ENCODE measurements at places on chromosomes 6 and 20. TPM values are rescaled to one million over a fixed set of nuclear protein-coding genes. Genes with fewer than 3 reads are reported as not detected.
A peak's percentile ranks its signal among the peaks of the same experiment; 100 is the strongest.

DNA sequence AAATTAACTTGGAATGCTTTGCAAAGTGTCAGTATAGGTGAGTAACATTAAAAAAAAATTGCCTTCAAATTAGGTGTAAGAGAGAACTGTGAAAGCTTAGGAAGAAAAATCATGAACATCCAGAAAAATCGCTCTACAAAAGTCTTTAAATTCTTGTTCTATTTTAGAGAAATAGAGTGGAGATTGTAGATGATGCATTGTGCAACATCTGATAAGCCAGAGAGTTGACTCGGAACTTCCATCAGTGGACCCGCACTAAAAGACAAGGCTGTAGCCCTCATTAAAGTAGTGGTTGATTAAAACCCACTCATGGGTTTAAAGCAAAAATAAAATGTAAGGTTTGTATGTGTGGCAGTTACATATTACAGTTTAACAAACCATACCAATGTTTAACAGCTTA is 35.8 kb downstream of the MAP3K4 start:
- no peaks in the 10 kb centered on the region for H3K27me3 ChIP-seq
- H3K27ac ChIP-seq, result no peak overlapping the region
- no peak overlapping the region for H3K4me3 ChIP-seq
- H3K4me1 ChIP-seq, result peaks cover 13% of the 10 kb centered on the region

- H3K4me3 ChIP-seq, result peak overlapping the region; percentile 32
- DNase-seq, result peak; percentile 84
- peaks cover 52% of the 10 kb centered on the region for H3K4me1 ChIP-seq
- H3K27ac ChIP-seq, result peak overlapping the region; percentile 66
- H3K36me3 ChIP-seq, result no peaks in the 10 kb centered on the region
- peaks cover 86% of the 10 kb centered on the region for H3K27me3 ChIP-seq
Measured at GRCh38 chr6:5995949-5996713, 10.6 kb downstream of the NRN1 start.

DNA sequence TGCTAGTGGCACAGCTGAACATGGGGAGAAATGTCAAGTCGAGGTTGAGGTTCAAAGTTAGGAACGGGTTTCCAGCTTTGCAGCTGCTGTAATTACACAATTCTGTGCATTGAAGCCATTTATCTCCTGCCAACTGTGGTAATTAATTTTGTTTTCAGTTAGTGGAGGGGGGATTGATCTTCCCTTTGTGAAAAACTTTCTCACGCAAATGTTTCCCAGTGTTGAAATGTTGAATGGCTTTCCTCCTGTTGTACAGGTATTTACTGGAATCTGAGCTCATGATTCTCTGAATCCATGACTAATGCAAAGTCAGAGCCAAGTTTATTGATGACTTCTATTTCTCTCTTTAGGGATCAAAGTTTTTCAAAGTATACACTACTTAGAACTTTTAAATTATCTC is 198.4 kb upstream of the SLC35B3 start:
- H3K4me3 ChIP-seq, result no peak overlapping the region
- DNase-seq, result no peak

GRCh38 chr6:139262519-139263300 is 29.1 kb downstream of the TXLNB start:
- no peaks in the 10 kb centered on the region for H3K36me3 ChIP-seq
- H3K4me1 ChIP-seq, result peaks cover 2% of the 10 kb centered on the region
- no peak for DNase-seq
- no peaks in the 10 kb centered on the region for H3K27me3 ChIP-seq
- no peak overlapping the region for H3K27ac ChIP-seq

DNA sequence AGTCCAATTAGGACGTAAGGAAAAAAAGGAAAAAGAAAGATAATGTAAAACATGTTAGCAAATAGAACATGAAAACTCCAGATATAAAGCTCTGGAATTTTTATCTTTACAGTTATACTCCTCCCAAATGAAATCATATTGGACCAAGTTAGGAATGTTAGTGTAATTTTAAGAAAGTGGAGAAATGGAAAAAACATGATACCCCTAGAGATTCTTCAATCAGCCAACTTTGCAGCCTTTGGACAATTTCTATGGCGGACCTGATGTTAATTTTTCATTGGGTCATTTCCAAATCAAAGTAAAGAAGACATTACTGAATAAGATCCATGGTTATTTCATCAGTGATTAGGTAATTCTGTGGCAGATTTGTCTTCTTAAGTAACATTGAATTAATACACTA is 748.7 kb downstream of the RFPL4B start:
- no peaks in the 10 kb centered on the region for H3K27me3 ChIP-seq
- H3K4me1 ChIP-seq, result no peaks in the 10 kb centered on the region
- DNase-seq, result no peak
- no peak overlapping the region for H3K27ac ChIP-seq
- H3K36me3 ChIP-seq, result no peaks in the 10 kb centered on the region
- no peak overlapping the region for H3K4me3 ChIP-seq

The TCP11 gene
- total RNA-seq, result not detected

DNA sequence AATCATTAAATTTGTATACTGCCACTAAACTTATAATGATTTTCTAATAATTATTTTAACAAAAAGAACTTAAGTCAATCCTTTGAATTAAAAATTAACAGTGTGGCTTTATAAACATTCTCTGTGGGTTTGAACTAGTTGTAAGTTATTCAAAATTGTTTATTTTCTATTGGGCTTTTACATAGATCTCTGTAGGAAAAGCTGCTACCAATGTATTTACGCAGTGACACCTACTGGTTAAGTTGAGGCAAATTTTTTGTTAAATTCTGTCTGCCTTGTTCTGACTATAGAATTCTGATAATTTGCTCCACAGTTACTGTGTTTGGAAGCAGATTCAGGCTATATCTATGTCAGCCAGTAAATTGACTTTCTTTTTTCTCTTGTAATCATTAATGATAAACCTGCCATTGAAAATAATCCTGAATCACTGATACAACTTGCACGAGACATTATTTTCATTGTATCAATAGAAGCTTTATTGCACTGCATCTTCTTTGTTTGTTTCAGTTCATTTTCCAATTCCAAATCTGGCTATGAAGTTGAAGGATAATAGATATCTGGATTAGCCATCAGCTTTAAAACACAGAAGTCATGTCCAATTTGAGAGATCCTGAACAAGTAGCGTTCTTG is 66.0 kb upstream of the UTRN start:
- no peaks in the 10 kb centered on the region for H3K27me3 ChIP-seq
- no peak for DNase-seq
- H3K27ac ChIP-seq, result no peak overlapping the region

GRCh38 chr6:157203764-157204163 is 119.6 kb downstream of the TMEM242 start:
- no peak for DNase-seq
- H3K4me1 ChIP-seq, result peaks cover 5% of the 10 kb centered on the region
- peaks cover 98% of the 10 kb centered on the region for H3K36me3 ChIP-seq
- no peak overlapping the region for H3K27ac ChIP-seq

DNA sequence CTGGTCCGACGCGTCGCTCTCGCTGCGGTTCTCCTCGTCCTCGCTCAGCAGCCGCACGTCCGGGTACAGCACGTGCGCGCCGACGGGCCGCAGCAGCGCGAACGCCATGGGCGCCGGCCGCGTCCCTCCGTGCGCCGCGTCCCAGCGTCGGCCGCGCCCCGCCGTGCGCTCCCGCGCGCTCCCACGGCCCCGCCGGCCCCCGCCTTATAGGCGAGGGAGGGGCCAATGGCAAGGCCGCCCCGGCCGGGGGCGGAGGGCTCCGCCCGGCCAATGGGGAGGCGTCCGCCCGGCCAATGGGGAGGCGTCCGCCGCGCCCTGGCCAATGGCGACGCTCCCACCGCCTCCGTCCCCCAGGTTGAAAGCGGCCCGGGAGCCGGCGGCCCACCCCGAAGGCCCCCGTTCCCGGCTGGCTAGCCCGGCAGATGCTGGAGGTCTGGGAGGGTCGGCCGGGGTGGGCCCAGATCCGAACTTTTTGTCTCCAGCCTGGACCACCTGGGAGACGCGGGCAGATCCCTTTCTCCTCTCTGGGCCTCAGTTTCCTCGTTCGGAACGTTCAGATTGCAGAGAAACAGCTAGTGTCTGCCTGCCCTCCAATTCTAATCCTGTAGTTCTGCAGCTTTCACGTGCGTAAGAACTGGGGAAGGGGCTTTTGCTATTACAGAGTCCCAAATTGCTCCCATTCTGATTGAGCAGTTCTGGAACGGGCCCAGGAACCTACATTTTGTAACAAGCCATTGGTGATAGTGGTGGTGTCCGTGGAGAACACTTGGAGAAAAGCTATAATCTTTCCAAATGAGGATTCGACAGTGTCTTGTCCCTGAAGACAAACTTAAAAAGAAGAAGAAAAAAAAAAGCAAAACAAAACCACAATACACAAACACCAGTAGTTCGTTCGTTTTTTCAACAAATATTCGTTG is at the start of gene TCF15:
Gene TCF15 (minus strand): TSS at position 180 of the 917 bp plus-strand sequence. CDS start 72 bp downstream, at position 108.
- DNase-seq, result peak; percentile 67
- peaks cover 23% of the 10 kb centered on the region for H3K4me1 ChIP-seq
- peaks cover 8% of the 10 kb centered on the region for H3K36me3 ChIP-seq
- H3K27me3 ChIP-seq, result peaks cover 3% of the 10 kb centered on the region

DNA sequence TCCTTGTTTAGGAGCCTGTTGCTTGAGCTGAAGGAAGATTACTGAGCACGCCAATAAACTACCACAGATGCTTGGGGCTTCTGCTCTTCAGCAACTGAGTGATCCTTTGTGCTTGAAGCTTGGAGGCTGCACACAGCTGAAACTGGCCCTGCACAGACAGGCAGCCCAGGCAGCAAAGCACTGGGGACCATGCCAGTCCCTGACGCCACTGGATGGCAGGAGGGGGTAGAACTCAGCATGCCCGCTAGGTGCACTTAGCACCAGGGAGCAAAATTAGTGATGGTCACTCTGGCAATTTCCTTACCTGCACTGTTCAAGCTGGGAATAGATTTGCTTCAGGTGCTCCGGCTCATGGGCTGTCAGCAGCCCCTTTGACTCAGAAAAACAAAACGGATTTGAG is 91.5 kb downstream of the FAM50B start:
- H3K4me1 ChIP-seq, result peaks cover 4% of the 10 kb centered on the region
- H3K4me3 ChIP-seq, result no peak overlapping the region
- no peak overlapping the region for H3K27ac ChIP-seq
- H3K27me3 ChIP-seq, result no peaks in the 10 kb centered on the region
- DNase-seq, result no peak
- no peaks in the 10 kb centered on the region for H3K36me3 ChIP-seq

- no peak overlapping the region for H3K27ac ChIP-seq
- H3K4me3 ChIP-seq, result no peak overlapping the region
- H3K27me3 ChIP-seq, result no peaks in the 10 kb centered on the region
- no peaks in the 10 kb centered on the region for H3K4me1 ChIP-seq
- no peaks in the 10 kb centered on the region for H3K36me3 ChIP-seq
Measured at GRCh38 chr20:9889270-9889981, 50.5 kb upstream of the PAK5 start.

DNA sequence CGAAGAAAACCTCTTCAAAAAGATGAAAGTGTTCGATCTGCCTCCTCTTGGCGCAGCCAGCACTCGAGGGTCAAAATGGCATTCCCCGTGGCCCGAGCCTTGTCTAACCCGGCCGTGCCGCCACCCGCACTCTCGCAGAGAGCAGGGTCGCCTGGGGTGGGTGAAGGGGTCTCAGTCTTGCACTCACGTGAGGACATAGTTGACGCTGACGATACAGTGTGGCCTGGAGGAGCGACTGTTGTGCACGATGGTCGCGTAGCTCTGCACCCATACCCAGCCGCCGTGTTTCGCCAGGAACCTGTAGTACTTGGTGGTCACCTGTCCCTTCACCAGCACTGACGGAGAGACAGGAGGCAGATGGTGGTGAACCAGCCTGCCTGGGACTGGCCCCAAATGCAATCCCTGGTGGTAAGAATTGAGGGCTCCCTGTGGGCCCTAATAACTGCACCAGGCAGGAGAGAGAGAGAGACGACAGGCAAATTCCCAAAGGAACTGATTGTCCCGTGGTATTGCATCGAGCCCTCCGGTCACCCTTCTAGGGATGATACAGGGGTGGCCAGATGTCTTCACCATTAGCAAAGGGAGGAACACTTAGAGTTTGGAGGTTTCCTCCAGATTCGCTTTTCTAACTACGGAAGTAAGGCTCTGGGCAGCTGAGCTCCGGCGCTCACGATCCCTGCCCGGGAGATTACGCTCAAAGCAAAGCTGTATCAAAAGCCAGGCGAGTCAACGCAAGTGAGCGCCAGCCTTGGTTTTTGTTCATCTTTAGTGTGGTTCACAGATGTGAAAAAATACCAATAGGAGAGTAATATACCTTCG is 17.4 kb downstream of the SIM1 start:
- no peak for DNase-seq
- no peak overlapping the region for H3K27ac ChIP-seq
- H3K4me1 ChIP-seq, result peaks cover 14% of the 10 kb centered on the region
- H3K4me3 ChIP-seq, result no peak overlapping the region
- no peaks in the 10 kb centered on the region for H3K36me3 ChIP-seq
- H3K27me3 ChIP-seq, result peaks cover 97% of the 10 kb centered on the region

DNA sequence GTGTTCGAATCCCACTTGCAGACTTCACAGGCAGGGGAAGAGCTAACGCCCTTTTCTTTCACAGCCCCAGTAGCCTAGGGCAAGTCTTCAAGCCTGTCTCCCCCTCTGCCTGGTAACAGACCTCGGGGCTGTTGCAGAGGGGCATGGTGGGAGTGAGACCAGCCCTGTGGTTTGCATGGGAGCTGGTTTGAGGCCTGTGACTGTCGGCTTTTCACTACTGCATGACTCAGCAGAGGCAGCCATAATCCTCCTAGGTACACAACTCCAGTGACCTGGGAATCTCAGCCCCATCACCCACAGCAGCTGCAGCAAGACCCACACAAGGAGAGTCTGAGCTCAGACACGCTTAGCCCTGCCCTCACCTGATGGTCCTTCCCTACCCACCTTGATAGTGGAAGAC is 55.3 kb upstream of the POPDC3 start:
- no peak overlapping the region for H3K4me3 ChIP-seq
- H3K27me3 ChIP-seq, result no peaks in the 10 kb centered on the region
- no peaks in the 10 kb centered on the region for H3K36me3 ChIP-seq
- no peaks in the 10 kb centered on the region for H3K4me1 ChIP-seq

GRCh38 chr6:56173228-56173627 is 74.2 kb downstream of the COL21A1 start:
- H3K36me3 ChIP-seq, result no peaks in the 10 kb centered on the region
- DNase-seq, result no peak
- H3K4me3 ChIP-seq, result no peak overlapping the region
- no peak overlapping the region for H3K27ac ChIP-seq

The GPX5 gene
- not detected for total RNA-seq

DNA sequence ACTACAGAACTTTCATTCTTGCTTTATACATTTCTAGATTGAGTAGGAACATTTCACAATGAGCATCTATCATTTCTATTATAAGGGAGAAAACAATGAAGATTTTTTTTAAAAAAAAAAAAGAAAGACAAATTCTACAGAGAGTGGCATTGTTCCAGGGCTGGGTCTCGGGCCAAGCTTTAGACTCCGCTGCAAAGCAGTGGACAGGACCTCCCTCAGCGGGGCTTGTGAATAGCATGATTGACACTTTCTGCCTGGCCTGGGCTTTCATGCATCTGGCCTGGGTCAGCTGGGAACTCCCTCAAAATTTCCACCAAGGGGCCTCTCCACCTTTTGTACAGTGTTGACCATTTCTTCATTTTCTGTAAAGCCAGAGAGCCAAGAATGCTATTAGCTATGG is 55.8 kb upstream of the HIVEP2 start:
- no peak overlapping the region for H3K27ac ChIP-seq
- DNase-seq, result no peak
- H3K4me3 ChIP-seq, result no peak overlapping the region
- H3K4me1 ChIP-seq, result no peaks in the 10 kb centered on the region
- H3K27me3 ChIP-seq, result no peaks in the 10 kb centered on the region
- H3K36me3 ChIP-seq, result no peaks in the 10 kb centered on the region
